ENCODE measurements at places on chromosomes 6 and 20.

GRCh38 chr6:107344981-107345380 is 114.4 kb downstream of the PDSS2 start:
- no peak overlapping the region for H3K4me3 ChIP-seq
- H3K4me1 ChIP-seq: peaks cover 19% of the 10 kb centered on the region
- peaks cover 4% of the 10 kb centered on the region for H3K36me3 ChIP-seq
- no peaks in the 10 kb centered on the region for H3K27me3 ChIP-seq

- H3K4me3 ChIP-seq: no peak overlapping the region
- no peak overlapping the region for H3K27ac ChIP-seq
- H3K36me3 ChIP-seq: peaks cover 28% of the 10 kb centered on the region
- peaks cover 32% of the 10 kb centered on the region for H3K4me1 ChIP-seq
Observed at GRCh38 chr6:151372164-151372563, 19.2 kb downstream of the ZBTB2 start.

GRCh38 chr6:22956029-22956681 is 386.8 kb downstream of the HDGFL1 start:
- no peak for DNase-seq
- H3K27ac ChIP-seq: no peak overlapping the region
- no peaks in the 10 kb centered on the region for H3K27me3 ChIP-seq
- no peak overlapping the region for H3K4me3 ChIP-seq
- peaks cover 4% of the 10 kb centered on the region for H3K36me3 ChIP-seq

DNA sequence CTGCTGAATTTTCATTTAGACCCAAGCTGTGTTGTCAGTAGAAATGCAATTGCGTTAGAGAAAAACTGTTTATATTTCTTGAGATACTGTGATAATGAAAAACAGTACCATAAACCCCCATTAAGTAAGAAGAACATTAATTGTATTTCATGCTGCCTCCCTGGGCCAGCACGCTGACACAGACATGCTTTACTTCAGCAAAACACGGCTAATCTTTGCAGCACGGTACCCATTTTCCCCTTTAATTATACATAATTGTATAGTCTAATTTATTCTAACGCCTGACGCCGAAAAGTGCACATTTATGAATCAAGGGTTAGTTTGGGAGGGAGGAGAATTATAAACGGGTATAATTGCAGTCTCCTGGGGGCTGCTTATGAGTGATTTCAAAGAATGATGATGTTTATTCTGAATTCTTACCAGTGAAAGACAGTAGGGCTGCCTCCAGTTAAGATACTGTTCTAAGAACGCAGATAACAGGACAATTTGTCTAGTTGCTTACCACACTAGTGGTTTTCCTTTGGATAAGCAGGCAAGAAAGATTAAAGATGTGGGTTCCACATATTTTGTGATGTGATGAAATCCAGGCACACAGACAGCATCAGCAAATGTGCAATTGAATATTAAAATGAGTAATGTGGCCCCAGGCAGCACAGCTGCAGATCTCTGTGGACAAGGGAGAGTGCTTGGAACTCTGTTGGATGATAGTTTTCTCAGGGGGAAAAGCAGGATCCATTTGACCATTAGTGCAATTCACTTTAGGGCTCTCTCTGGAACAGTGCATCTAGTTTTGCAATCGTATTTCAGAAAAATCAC is 4.7 kb upstream of the SULF2 start:
- H3K4me1 ChIP-seq: peaks cover 9% of the 10 kb centered on the region
- H3K27me3 ChIP-seq: peaks cover 25% of the 10 kb centered on the region
- H3K36me3 ChIP-seq: no peaks in the 10 kb centered on the region
- no peak for DNase-seq

GRCh38 chr6:8006208-8006607 is 58.0 kb downstream of the BLOC1S5 start:
- H3K4me3 ChIP-seq: no peak overlapping the region
- DNase-seq: no peak
- H3K36me3 ChIP-seq: peaks cover 7% of the 10 kb centered on the region

GRCh38 chr6:107540465-107540857 is 50.5 kb downstream of the SOBP start:
- H3K27ac ChIP-seq: no peak overlapping the region
- peaks cover 43% of the 10 kb centered on the region for H3K27me3 ChIP-seq
- H3K4me3 ChIP-seq: no peak overlapping the region
- no peak for DNase-seq
- no peaks in the 10 kb centered on the region for H3K4me1 ChIP-seq

- H3K4me3 ChIP-seq: no peak overlapping the region
- H3K4me1 ChIP-seq: no peaks in the 10 kb centered on the region
- no peak overlapping the region for H3K27ac ChIP-seq
- H3K36me3 ChIP-seq: peaks cover 4% of the 10 kb centered on the region
- no peak for DNase-seq
Observed at GRCh38 chr6:17831135-17831534, 124.4 kb upstream of the NUP153 start.

GRCh38 chr20:25553819-25554296 is 31.5 kb downstream of the NINL start:
- peak overlapping the region; percentile 28 for H3K27ac ChIP-seq
- no peak overlapping the region for H3K4me3 ChIP-seq
- peaks cover 7% of the 10 kb centered on the region for H3K27me3 ChIP-seq
- peaks cover 6% of the 10 kb centered on the region for H3K4me1 ChIP-seq
- no peak for DNase-seq

GRCh38 chr20:61934716-61935530 is 130.8 kb downstream of the TAF4 start:
- no peak overlapping the region for H3K27ac ChIP-seq
- H3K4me3 ChIP-seq: no peak overlapping the region
- DNase-seq: no peak
- H3K27me3 ChIP-seq: peaks cover 17% of the 10 kb centered on the region
- no peaks in the 10 kb centered on the region for H3K36me3 ChIP-seq

DNA sequence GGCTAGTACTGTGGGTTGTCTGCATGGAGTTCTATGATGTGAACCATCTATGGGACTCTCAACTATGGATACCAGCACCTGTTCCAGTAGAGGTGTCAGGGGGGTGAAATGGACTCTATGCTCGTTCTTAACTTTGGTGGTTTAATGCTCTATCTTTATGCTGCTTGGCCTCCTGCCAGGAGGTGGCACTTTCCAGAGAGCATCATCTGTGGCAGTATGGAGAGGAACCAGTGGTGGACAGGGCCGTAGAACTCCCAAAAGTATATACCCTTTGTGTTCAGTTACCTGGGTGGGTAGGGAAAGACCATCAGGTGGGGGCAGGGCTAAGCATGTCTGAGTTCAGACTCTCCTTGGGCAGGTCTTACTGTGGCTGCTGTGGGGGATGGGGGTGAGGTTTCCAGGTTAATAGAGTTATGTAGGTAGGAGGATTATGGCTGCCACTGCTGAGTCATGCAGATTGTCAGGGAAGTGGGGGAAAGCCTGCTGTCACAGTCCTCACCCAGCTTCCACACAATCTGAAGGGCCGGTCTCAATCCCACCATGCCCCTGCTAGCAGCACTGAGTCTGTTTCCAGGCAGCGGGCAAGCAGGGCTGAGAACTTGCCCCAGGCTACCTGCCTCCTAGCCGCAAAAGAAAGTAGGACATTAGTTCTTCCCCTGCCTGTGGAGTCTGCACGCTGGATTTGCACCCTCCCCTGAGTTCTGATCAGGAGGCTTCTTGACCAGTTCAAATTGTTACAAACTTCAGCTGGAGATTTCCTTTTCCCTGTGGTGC is 284.0 kb downstream of the KCNQ5 start:
- no peaks in the 10 kb centered on the region for H3K27me3 ChIP-seq
- H3K4me1 ChIP-seq: peaks cover 25% of the 10 kb centered on the region
- no peak overlapping the region for H3K27ac ChIP-seq
- H3K36me3 ChIP-seq: peaks cover 15% of the 10 kb centered on the region

GRCh38 chr6:165662041-165662748 is 846 bp downstream of the PDE10A start:
- peaks cover 74% of the 10 kb centered on the region for H3K27me3 ChIP-seq
- H3K27ac ChIP-seq: peak overlapping the region; percentile 89
- DNase-seq: no peak
- H3K36me3 ChIP-seq: peaks cover 2% of the 10 kb centered on the region
- H3K4me3 ChIP-seq: peak overlapping the region; percentile 60

- H3K36me3 ChIP-seq: peaks cover 3% of the 10 kb centered on the region
- no peaks in the 10 kb centered on the region for H3K27me3 ChIP-seq
- no peak overlapping the region for H3K27ac ChIP-seq
- no peaks in the 10 kb centered on the region for H3K4me1 ChIP-seq
Observed at GRCh38 chr6:24451581-24452388, 37.6 kb downstream of the GPLD1 start.

GRCh38 chr20:8803065-8803464 is 265.8 kb upstream of the PLCB4 start:
- no peaks in the 10 kb centered on the region for H3K4me1 ChIP-seq
- H3K27me3 ChIP-seq: no peaks in the 10 kb centered on the region
- H3K4me3 ChIP-seq: no peak overlapping the region
- no peak overlapping the region for H3K27ac ChIP-seq
- H3K36me3 ChIP-seq: peaks cover 2% of the 10 kb centered on the region

- no peak overlapping the region for H3K4me3 ChIP-seq
- no peak for DNase-seq
- H3K4me1 ChIP-seq: peaks cover 5% of the 10 kb centered on the region
- H3K27me3 ChIP-seq: peaks cover 3% of the 10 kb centered on the region
- no peak overlapping the region for H3K27ac ChIP-seq
Observed at GRCh38 chr6:7378740-7379139, 10.8 kb downstream of the CAGE1 start.

GRCh38 chr20:11338496-11339306 is 579.0 kb upstream of the BTBD3 start:
- H3K27me3 ChIP-seq: no peaks in the 10 kb centered on the region
- no peak overlapping the region for H3K27ac ChIP-seq
- no peaks in the 10 kb centered on the region for H3K4me1 ChIP-seq
- H3K4me3 ChIP-seq: no peak overlapping the region
- no peak for DNase-seq

GRCh38 chr6:91476000-91476399 is 889.1 kb upstream of the MAP3K7 start:
- H3K27ac ChIP-seq: no peak overlapping the region
- H3K36me3 ChIP-seq: no peaks in the 10 kb centered on the region
- no peak for DNase-seq
- no peaks in the 10 kb centered on the region for H3K4me1 ChIP-seq

DNA sequence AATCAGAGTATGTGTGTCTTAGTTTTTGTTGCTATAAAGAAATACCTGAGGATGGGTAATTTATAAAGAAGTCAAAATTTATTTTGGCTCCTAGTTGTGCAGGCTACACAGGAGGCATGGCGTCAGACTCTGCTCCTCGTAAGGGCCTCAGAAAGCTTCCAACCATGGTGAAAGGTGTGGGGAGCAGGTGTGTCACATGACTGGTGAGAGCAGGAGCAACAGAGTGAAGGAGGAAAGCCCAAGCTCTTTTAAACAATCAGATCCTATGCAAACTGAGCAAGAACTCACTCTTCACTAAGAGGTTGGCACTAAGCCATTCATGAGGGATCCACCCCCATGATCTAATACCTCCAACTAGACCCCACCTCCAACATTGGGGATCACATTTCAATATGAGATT is 1524.3 kb downstream of the HACE1 start:
- H3K36me3 ChIP-seq: no peaks in the 10 kb centered on the region
- H3K4me3 ChIP-seq: no peak overlapping the region
- DNase-seq: no peak
- H3K27me3 ChIP-seq: no peaks in the 10 kb centered on the region
- no peaks in the 10 kb centered on the region for H3K4me1 ChIP-seq

DNA sequence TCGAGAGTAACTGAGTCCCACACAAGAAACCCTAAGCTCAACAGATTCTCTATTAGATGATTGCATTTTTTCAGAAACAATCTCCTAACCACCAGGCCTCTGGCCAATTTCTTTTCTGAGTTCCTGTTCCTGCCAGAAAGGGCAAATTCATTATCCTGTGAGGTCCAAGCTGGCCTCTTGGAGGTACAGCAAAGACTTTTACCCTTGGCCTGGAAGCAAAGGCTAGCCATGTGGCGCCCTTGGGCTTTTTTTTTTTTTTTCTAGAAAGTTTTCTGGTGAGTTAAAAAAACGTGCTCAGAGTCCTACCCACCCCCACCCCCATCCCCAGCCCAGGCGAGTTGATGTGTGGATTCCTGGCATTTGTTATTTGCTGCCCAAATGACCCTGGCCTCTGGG is 59.0 kb upstream of the EEF1A1 start:
- H3K27me3 ChIP-seq: no peaks in the 10 kb centered on the region
- peak overlapping the region; percentile 96 for H3K27ac ChIP-seq
- DNase-seq: peak; percentile 26
- peaks cover 4% of the 10 kb centered on the region for H3K36me3 ChIP-seq

GRCh38 chr6:165718491-165718891 is 55.5 kb upstream of the PDE10A start:
- no peaks in the 10 kb centered on the region for H3K4me1 ChIP-seq
- no peak overlapping the region for H3K4me3 ChIP-seq
- DNase-seq: no peak
- no peaks in the 10 kb centered on the region for H3K27me3 ChIP-seq
- H3K36me3 ChIP-seq: no peaks in the 10 kb centered on the region
- H3K27ac ChIP-seq: no peak overlapping the region

DNA sequence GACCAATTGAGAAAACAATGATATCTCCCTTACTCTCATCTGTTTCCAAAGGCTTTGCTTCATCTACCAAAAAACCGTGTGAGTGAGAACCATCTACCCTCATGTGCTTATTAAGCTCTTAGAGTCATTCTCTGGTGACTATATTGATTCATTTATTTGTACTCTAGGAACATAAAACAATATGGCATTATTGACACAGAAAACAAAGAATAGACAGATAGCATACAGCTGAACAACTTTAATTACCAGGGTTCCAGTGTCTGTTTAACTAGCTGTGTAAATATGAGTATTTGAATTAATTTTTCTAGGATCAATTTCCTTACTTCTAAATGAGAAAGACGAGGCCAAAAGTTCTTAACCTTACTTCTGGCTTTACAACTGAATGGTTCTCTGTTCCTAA is 31.3 kb upstream of the HEY2 start:
- no peak overlapping the region for H3K27ac ChIP-seq
- H3K4me1 ChIP-seq: peaks cover 24% of the 10 kb centered on the region
- H3K4me3 ChIP-seq: no peak overlapping the region
- no peak for DNase-seq
- peaks cover 12% of the 10 kb centered on the region for H3K27me3 ChIP-seq

- H3K27ac ChIP-seq: peak overlapping the region; percentile 5
- H3K4me1 ChIP-seq: peaks cover 11% of the 10 kb centered on the region
- H3K4me3 ChIP-seq: no peak overlapping the region
- no peaks in the 10 kb centered on the region for H3K27me3 ChIP-seq
- H3K36me3 ChIP-seq: peaks cover 45% of the 10 kb centered on the region
Observed at GRCh38 chr20:37994512-37994911, 38.7 kb downstream of the TTI1 start.

GRCh38 chr6:153170511-153170910 is 39.4 kb upstream of the RGS17 start:
- no peak for DNase-seq
- H3K36me3 ChIP-seq: no peaks in the 10 kb centered on the region
- no peak overlapping the region for H3K27ac ChIP-seq
- H3K27me3 ChIP-seq: no peaks in the 10 kb centered on the region
- H3K4me3 ChIP-seq: no peak overlapping the region

GRCh38 chr6:105301072-105301503 is 101.8 kb downstream of the PREP start:
- peaks cover 37% of the 10 kb centered on the region for H3K36me3 ChIP-seq
- H3K4me3 ChIP-seq: no peak overlapping the region
- H3K27ac ChIP-seq: no peak overlapping the region
- H3K27me3 ChIP-seq: no peaks in the 10 kb centered on the region

- H3K4me3 ChIP-seq: peak overlapping the region; percentile 88
- H3K27me3 ChIP-seq: no peaks in the 10 kb centered on the region
- H3K4me1 ChIP-seq: peaks cover 47% of the 10 kb centered on the region
- H3K27ac ChIP-seq: peak overlapping the region; percentile 97
- H3K36me3 ChIP-seq: peaks cover 55% of the 10 kb centered on the region
Observed at GRCh38 chr6:90080876-90081481, 186.7 kb downstream of the GJA10 start.

- peak overlapping the region; percentile 80 for H3K4me3 ChIP-seq
- H3K27ac ChIP-seq: peak overlapping the region; percentile 90
- H3K27me3 ChIP-seq: peaks cover 5% of the 10 kb centered on the region
- H3K4me1 ChIP-seq: peaks cover 45% of the 10 kb centered on the region
- peak; percentile 91 for DNase-seq
- H3K36me3 ChIP-seq: peaks cover 2% of the 10 kb centered on the region
Observed at GRCh38 chr6:45830441-45831139, 185.1 kb downstream of the CLIC5 start.
